ENCODE measurements at places on chromosomes 2 and 18.
A peak's percentile ranks its signal among the peaks of the same experiment; 100 is the strongest.

GRCh38 chr2:8526403-8526696 lies 155.5 kb upstream of the ID2 start:
- DNase-seq, result no peak

DNA sequence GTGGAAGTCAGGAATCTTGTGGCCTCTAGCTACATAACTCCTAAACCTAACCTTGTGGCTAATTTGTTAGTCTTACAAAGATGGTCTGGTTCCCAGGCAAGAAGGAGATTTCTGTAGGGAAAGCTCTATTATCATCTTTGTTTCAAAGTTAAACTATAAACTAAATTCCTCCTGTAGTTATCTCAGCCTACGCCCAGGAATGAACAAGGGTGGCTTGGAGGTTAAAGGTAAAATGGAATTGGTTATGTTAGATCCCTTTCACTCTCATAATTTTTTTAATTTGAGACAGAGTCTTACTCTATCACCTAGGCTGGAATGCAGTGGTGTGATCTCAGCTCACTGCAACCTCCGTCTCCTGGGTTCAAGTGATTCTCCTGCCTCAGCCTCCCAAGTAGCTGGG lies 24.6 kb upstream of the PDK1 start:
- DNase-seq, result no peak

- DNase-seq, result no peak
These were observed 66.7 kb upstream of the HPCAL1 start for GRCh38 chr2:10235909-10236550.

DNA sequence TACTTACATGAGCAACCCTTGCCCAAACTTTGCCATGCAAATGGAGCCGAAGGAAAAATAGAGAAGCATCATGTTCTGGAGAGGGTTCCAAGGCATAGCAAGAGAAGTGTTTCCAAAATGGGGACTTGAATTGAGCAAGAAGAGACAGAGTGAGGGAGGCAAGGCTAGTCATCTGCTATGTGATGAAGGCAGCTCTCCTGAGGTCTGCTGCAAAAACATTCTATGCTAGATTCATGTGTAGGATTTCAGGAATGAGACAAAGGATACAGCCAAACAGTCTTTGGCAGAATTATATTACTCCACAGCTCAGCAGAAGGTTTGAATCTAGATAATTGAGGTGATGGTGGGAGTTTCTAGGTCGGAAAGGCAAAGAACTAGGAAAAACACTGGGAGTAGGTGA lies 24.1 kb upstream of the MRPL19 start:
- DNase-seq, result no peak

- no peak for DNase-seq
These were observed 418.5 kb upstream of the CNTNAP5 start for GRCh38 chr2:123606631-123607030.

DNA sequence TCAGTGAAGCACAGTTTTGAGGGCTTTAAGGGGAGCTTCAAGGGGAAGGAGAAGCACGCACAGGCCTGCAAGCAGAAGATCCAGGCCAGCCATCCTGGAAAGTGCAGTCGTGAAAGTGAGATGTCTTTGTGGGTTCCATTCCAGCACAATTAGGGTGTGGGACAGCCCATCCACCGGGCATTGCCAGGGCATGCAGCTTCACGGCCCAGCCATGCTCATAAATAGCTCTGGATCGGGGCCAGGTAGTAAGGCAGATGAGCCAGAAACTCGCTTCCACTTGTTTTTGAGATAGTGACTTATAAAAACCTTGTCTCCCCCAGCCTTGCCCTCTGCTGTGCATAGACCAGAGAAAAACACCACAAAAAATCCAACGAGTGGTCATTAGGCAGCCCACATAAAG lies 21.0 kb downstream of the KDSR start:
- DNase-seq, result no peak

GRCh38 chr2:126838716-126838985 lies 60.0 kb upstream of the TEX51 start:
- DNase-seq, result no peak

GRCh38 chr18:12679183-12679786 lies 21.4 kb upstream of the SPIRE1 start:
- DNase-seq, result peak; percentile 20

DNA sequence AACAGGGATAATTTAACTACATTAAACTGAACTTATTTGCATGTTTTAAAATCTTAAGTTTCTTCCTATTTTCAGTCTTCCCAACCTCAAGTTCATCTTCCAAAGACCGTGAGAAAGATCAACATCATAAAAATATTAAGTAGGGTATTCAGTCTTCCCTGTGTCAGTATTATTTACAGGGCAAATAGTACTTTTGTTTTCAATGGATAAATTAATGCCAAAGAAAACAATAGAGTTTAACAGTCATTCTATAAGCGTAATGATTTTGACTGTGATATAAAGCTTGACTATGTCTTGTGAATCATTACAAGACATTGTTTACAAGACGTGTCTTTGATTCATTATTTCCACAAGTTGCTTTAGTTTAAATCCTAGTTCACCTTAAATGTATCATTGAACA lies 48.0 kb upstream of the NRXN1 start:
- no peak for DNase-seq

DNA sequence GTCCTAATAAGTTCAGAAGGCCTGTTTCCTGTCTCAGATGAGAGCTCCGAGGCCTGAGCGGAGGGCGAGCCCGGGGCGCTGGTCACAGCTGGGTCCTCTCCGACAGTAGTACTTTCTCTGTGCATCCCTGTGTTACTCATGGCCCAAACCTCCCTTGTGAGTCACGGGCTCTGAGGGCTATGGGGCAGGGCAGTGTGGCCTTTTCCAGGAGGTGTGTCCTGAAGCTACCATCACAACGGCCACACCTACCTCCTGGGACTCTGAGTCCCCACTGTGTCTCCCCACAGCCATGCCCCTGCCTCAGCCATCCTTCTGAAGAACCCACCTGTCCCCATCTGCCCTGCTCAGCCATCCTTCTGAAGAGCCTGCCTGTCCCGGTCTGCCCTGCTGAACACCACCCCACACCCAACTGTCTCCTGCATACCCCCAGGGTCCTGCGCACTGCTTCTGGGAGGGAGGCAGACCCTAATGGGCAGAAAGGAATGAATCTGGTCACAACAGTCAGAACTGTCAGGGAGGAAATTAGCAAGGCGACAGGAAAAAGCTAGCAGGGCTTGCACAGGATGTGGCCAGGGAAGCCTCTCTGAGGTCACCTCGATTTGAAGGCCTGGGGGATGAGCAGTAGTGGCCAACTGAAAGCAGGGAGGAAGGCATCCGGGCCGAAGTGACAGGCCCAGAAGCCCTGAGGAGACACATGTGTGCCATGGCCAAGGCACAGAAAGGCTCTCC lies 145.4 kb upstream of the RIOK3 start:
- no peak for DNase-seq

DNA sequence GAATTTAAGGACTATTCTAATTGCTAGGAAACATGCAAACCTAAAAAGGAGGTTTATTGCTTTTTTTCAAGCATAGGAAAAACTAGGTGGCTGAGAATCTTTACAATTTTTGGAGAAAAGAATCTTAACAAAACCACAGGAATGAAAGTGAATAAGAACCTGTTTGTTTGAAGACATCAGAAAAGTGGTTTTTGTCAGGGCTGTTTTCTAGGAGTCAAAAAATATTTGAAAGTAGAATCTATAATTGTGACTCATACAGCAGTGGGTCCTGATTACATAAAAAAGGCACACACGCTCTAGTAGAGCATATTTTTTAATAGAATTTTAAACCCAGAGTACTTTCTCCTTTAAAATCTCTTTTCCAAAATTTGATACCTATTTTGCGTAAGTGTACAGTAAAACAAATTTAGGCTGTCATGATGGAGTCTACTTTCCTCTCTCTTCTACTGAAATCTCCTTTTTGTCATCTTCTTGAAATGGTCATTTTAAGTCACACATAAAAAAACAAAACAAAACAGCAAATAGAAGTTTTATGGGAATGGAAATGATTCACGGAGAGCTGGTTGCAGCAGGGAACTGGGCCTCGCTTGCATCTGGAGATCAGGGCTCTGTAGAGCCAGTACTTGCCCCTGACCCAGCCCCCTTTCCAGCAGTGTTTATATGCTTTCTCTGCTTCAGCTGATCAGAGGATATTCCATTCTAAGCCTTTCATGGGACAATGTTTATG lies 59.1 kb upstream of the PELI1 start:
- no peak for DNase-seq

DNA sequence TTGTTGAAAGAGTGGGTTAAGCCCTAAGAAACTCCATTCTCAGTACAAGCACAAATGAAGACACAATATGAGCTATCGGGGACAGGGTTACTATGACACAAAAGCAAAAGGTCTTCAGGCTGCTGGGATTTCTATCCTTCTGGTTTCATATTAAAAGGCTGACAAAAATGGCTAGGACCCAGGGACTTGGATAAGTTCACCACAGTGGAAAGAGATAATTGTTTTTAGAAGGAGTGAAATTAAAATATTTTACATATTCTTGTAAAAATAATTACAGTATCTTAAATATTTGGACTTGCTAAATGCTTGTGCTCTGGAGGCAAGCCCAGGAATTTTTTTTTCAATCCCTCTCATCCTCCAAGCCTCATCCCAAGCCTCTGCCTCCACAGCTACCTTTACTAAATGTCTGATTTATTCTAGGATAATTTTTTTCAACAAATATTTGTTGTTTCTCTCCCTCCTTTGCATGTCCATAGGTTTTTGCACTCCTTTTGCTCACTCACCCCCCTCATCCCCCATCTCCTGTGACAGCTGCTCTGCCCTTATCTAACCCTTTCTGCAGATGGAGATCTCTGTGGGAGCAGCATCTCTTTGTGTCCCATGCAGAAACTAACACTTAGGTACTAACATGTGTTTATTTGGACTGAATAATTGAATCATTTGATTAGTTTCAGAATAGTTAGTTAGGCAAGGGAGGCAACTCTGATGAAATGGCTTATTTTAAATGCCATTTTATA lies 47.8 kb upstream of the NABP1 start:
- DNase-seq, result no peak

DNA sequence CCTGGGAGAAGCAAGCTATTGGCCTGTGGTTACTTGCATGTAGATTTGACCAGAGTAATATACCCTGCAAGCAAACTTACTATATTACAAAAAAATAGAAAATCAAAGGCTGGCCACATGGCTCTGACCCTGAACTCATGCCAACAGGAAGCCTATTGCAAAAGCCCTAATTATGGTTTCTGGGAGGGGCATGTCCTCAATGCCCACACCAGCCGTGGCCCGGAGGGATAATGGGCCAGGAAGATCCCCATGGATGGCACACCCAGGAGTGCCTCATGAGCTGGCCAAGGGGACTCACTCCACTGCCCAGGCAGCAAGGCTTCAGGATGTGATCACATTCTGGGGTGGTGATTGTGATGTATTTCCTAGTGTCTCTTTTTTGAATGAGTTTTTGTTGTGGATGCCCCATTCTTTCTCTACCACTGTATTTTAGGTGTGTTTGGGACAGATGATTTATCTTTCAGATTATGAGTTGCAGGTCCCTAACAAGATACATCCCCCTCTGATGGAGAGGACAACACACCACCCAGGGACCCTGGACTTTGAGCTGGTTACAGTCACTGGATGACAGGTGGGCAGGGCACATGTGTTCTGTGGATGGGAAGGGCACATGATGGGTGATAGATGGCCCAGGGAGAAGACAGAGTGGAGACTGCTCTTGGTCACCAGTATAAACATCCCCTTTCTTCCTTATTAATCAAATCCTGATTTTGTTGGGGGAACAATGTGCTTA lies 18.7 kb upstream of the TFCP2L1 start:
- DNase-seq, result no peak

GRCh38 chr2:80938463-80938862 lies 633.9 kb upstream of the LRRTM1 start:
- DNase-seq, result no peak

GRCh38 chr18:12990641-12990966 lies 558 bp upstream of the CEP192 start:
- DNase-seq, result no peak

DNA sequence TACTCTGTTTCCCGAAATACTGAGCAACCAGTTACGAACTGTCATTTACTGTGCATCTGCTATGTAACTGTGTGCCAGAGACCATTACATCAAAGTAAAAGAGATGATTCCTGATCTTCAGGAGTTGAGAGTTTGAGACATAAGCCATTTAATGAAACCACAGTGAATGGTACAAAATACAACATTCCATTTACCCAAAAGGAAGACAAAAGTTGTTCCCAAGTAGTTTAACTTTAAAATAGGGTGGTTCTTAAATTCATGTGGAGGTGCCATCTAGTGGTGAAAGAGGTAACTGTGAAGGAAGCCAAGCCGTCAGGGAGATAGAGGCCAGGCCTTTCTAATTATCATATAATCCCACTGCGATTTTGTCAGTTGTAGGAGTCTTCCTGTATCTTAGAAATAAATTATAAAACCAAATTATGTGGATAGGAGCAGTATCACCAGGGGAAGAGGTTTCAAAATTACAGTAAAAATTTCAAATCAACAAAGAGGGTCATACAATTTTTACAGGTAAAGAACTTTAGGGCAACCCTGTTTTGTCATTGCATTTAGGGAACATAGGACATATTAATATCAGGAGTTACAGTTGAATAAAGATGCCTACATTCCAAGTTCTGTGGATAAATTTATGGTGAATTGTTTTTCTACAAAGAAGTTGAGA lies 67.7 kb downstream of the EPAS1 start:
- DNase-seq, result peak; percentile 46

DNA sequence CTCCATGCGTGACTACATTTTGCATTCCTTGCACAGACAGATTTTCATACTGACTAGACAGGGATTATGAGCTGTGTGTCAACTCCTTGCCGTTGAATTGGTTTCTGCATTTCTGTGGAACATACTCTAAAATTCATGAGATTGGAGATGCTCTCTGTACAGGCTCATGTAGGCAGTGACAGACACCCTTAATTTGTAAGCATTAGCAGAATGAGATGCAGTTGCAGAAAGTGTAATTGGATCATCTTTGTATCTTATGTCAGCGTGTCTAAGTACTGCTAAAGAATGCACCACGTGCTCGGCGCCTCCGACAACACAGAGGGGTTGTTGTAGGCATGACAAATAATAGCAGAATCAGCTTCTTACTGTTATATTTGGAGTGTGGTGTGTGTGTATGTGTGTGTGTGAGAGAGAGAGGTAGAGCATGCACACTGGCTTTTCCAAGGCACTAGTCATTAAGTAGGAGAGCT lies 212.4 kb downstream of the CMPK2 start:
- no peak for DNase-seq

DNA sequence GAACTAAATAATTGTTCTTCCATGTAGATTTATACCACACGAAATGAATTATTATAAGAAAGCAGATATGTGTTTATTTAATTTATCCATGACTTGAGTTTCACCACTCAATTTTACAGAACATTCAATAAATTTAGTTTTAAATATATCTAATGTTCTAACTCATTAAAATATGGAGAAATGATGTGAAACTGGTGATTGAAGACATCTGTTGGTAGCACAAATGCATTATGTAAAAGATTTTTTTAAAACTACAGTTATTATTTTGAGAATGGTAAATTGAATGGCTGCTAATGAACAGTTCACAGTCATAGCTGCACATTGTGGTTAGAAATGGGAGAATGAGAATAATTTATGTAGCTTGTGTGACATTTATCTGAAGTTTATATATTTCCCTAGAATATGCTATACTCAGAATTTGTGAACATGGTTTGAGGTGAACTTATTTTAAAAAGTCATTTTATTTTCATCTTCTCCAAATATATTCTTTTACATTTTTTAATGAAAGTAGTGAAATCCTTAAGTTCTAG lies 203.5 kb downstream of the DPP4 start:
- no peak for DNase-seq

All from CD4-positive, alpha-beta T cell treated with Interleukin-17A for 4 hours (primary cell).